ENCODE measurements at places on chromosomes 16 and 17.

GRCh38 chr16:2339521-2340484, 725 bp downstream of the ABCA3 start:
- no peak for DNase-seq

GRCh38 chr17:44359006-44359405, 4.6 kb downstream of the FAM171A2 start:
- DNase-seq: no peak

- no peak for DNase-seq
Observed at GRCh38 chr17:72677108-72677507, 415.4 kb downstream of the SLC39A11 start.

DNA sequence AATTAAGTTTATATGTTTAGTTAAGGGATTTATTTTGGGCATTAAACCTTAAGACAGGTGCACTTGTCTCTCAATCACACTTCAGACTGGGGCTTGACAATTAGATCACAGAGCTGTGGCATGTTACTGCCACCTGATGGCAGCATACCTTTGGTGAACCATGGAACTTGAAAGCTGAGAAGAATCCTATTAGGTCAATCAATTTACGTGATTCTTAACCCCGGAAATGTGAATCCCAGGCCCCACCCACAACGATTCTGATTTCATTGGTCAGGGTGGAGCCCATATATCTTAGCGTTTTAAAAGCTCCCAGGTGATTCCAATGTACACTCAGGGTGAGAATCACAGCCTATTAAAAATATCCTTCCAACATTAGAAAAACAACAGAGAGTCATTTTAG, 91.0 kb downstream of the GSG1L start:
- DNase-seq: no peak

GRCh38 chr16:75256059-75256571, 4.7 kb upstream of the BCAR1 start:
- DNase-seq: no peak

GRCh38 chr17:11178581-11178980, 62.4 kb upstream of the SHISA6 start:
- DNase-seq: no peak

- peak; percentile 8 for DNase-seq
Observed at GRCh38 chr17:57747221-57748017, 2.3 kb upstream of the CCDC182 start.

- no peak for DNase-seq
Observed at GRCh38 chr16:15739464-15739863, 89.4 kb downstream of the NDE1 start.
